Thoracic aorta (tissue), 2 donors: ENCODE measurements at places on chromosomes 3 and 15.

DNA sequence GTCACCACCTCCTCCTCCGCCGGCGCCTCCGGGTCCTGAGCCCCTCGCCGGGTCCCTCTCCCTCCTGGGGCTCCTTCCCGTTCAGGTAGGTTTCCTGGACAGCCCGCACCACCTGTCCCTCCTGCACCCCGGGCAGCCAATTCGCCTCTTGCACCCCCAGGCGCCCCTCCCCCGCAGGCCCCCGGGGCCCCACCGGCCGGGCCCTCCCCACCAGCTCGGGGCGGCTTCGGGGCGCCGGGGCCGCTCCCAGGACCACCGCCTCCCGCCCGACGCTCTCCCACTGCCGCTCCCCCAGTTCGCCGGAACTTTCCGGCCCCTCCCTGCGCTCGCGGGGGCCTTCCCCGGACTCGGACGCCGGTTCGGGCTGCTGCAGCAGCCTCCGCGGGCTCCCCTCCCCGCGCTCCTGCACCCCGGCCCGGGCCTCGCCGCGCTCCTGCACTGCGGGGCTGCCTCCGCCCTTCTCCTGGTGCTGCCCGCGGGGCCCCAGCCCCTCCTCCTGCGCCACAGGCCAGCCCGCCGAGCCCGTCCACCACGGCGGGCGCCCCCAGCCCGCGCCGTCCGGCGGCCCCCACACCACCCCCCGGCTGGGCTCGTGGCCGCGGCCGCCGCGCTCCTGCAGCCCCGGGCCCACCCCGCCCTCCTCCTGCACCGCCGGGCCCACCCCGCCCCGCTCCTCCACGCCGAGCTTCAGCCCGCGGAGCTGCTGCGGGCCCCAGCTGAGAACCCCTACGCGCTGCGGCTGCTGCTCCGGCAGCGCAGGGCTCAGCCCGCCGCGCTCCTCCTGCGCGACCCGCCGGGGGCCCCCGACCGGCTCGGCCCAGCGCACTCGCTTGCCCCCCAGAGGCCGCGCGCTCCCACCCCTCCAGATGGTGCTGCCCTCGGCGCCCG lies 587 bp upstream of the TNK2 start:
- DNase-seq, result no peak

- no peak for DNase-seq
These were observed 156.0 kb downstream of the CACNA1D start for GRCh38 chr3:53650424-53650823.

DNA sequence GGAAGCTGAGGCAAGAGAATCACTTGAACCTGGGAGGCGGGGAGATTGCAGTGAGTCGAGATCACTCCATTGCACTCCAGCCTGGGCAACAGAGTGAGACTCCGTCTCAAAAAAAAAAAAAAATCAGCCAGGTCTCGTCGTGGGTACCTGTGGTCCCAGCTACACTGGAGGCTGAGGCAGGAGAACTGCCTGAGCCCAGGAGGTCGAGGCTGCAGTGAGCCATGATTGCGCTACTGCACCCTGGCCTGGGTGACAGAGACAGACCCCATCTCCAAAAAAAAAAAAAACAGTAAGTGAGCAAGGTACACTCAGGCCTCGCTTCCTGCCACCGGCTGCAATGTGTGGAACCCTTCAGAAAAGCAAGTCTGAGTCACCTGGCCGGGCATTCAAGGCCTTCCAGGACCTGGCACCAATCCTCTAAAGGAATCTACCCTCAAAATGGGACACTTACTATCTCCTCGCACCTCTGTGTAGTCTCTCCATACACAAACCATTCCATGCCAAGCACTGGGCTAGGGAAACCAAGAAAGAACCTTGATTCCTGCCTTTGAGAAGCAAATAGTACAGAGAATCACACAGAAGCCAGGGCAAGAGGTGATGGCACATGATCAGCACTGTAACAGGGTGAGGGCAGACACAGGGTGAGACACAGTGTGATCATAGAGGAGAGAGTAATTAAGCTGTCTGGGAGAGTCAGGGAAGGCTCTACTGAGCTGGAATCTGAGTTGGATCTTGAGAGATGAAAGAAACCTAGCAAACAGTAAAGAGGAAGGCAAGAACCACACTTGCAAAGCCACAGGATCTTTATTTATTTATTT lies 9.7 kb downstream of the SCAMP2 start:
- DNase-seq, result no peak

DNA sequence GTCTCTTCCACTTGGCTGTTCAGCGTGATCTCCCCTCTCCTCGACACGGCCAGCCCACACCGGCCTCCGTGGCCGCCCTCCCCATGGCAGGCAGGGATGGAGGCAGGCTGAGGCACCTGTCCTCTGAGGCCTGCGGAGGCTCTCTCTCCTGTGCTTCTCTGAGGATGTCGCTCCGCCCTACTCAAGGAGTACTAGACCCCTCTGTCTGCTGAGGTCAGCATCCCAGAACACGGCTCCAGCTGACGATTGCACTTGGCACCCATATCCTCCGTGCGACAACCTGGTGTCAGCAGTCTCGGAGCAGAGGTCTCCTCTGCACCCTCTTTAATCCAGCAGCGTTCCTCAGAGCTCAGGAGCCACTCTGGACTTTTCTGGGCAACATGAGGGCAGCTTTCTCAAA lies 322.6 kb downstream of the OCA2 start:
- DNase-seq, result no peak

GRCh38 chr3:163364717-163365116 lies 1713.6 kb downstream of the SI start:
- no peak for DNase-seq

DNA sequence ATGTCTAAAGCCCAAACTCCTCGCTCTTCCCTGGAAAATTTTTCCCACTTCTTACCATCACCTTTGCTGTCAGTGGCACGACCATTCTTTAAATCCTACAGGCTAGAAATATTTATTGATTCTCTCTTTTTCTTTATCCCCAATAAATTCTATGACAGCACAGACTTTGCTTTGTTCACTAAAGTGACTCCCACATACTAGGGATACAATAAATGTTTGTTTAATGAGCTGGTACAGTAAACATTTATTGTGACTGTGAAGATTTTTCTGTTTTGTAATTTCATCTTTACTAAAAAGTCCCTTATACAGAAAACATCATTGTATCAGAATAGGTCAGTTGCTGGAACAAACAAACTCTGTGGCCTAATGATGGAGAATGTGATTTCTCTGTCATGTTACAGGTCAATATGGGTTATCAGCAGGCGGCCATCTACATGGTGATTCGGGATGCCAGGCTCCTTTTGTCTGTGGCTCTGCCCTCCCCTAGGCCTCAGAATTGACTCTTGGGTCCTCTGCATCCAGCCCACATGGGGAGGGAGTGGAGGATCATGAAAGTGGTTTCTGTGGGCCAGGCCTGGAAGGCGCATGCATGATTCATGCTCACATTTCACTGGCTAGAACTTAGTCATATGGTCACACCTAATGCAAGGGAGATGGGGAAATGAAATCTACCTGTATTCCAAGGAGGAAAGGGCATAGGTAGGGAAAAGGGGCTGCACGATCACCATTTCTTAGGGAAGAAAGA lies 22.7 kb upstream of the KNG1 start:
- DNase-seq, result no peak

- DNase-seq, result no peak
These were observed 56.6 kb downstream of the CBLB start for GRCh38 chr3:105812194-105812586.

DNA sequence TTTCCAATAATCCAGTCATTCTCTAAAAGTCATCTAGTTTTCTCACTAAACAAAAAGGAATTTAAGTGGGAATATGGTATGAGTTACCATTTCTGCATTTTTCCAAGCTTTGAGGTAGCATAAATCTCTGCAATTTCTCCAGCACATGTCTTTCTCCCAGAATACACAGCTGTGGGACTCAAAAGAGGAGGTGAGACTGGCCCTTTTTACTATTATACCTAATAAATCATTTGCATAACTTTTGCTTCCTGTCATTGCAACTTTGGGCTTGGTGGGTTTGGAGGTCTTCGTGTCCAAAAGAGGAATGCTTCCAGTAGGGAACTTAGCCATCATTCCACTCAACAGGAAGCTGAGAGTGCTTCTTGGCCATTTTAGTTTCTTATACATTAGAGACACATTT lies 94.8 kb downstream of the FMN1 start:
- no peak for DNase-seq

DNA sequence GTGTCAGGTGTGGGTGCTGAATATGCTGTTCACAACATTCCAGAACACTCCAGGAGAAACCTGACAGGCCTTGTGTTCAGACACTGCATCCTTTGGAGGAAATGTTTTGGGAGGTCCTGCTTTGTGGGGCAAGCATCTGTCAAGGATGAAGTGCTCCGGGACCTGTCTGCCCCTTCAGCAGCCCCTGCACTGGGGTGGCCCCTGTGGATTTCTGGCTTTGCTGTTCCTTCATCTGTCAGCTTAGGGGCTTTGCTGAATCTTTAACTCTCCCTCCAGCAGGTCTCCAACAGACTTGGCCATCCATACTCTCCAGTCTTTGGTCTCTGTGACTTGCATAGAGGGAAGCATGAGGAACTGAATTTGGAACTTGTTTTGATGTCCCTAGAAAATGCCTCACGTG lies 3.1 kb downstream of the PRR23E start:
- DNase-seq, result no peak

- no peak for DNase-seq
These were observed 1.4 kb downstream of the U2SURP start for GRCh38 chr3:143002727-143003126.

DNA sequence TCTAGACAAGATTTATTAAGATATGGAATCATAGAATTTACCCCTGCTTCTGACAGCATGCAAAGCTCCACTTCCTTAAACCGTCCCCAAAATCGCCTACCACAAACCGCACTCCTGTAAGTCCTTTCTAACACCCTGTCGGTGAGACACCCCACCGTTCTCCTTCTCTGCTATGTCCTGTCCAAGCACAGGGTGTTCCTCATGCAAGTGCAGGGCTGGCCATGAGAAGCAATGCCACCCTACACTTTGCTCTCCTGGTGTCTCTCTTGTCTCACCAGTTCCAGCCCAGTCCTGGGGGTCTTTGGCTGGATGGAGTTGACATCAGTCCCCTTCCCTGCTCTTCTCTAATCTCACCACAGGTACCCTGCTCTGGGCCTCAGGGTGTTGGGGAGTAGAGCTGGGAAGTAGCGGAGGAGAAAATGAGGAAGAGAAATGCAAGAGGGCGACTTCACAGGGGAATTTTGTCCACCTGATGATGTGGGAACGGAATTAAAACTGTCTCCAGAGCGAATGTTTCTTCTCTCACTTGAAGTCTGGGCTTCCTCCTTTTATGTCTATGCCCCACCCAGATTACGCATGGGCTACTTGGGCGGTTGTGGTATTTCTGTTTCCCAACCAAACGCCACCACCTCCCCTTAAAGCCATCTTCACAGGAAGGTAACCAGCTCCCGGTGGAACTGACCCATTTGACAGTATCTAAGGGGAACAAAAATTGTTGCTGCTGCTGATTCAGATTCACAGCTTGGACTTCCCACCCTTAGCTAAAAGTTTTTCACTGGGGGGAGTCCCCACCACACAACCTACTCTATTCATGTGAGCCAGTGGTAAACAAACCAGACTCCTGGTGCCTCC lies 49.9 kb downstream of the CASR start:
- DNase-seq, result no peak

DNA sequence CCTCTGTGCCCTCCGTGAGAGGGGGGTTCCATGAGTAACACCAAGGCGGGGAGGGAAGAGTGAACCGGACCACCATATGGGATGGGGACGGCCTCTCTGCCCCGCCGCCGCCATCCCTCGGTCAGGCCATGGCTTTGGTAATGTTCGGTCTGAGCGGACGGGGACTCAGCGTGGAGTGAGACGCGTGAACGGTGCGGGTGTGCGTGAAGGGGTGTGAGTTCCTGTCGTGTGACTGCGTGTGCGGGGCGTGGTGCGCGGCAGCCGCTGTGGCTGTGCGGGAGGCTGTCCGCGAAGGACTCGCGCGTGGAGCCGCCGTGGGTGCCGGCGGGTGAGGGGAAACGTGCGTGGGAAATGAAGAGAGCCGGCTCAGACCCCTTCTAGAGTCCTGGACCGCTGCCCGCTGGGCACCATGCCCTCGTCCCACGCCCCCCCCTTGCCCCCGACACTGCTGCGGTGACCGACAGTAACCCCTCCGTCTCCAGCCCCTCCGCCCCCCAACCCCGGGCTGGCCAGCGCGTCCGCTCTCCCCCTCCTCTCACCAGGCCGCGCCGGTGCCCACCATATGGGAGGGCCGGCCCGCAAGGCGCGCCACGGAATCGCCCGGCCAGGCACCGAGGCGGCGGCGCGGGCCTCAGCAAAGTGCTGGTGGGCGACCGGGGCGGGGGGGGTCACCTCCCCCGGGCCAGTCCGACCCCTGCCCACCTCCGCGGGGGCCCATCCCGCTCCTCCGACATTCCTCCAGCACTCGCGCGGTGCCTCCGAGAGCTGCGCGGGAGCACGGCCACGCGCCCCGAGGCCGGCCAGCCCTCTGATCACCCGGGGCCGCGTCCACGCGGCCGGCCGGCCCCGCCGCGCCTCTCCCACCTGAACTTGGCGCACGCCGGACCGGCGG lies 589 bp downstream of the KLF15 start:
- no peak for DNase-seq

DNA sequence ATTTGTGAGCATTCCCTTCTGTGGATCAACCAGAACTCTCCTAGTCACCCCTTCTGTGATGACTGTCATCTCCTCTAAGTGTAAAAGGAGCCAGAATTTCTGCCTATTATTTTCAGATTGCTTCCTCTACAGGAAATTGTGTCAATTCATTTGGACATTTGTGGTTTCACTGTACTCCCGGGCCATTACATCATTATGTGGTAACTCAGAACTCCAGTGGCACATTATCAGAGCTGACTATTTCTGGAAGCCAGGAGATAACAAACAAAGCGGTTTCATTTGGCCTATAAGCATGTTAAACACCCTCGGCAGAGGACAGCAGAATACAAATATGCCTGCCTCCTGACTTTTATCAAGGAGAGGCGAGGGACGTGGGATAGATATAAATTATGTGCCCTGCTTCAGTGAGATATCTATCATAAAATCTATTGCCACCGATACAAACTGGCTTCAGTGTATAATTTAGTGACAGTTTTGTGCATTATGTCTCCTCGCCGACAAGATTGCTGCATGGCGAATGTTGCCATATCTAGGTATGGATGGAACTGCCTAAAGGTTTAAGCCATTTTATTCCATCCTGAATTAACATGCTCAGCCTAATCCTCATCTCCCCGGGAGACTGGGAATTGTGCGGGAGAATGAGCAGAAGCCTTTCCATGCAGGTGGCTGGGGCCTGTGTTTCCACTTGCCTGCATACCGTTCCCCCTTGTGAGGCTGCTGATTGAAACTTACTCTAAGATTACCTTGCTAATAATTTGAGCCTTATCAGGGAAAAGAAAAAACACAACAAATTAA lies 193.4 kb upstream of the SEMA6D start:
- no peak for DNase-seq

DNA sequence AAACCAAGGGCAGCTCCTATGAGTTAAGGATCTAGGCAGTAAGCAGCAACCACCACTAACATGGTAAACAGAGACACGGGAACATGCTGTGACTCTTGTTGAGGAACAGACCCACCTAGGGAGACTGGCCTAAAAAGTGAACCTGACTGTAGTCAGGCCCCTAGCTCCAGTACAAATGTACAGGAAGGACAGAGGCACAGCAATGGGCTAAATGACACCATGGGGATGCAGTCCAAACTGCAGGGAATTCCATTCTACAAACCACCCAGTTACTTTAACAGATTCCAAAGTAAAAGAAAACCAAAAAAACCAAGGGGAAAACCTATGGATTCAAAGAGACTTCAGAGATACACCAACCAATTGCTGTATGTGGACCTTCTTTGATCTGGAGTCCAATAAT lies 28.2 kb upstream of the CGNL1 start:
- no peak for DNase-seq
